ENCODE measurements at places on chromosomes 7 and 10.

DNA sequence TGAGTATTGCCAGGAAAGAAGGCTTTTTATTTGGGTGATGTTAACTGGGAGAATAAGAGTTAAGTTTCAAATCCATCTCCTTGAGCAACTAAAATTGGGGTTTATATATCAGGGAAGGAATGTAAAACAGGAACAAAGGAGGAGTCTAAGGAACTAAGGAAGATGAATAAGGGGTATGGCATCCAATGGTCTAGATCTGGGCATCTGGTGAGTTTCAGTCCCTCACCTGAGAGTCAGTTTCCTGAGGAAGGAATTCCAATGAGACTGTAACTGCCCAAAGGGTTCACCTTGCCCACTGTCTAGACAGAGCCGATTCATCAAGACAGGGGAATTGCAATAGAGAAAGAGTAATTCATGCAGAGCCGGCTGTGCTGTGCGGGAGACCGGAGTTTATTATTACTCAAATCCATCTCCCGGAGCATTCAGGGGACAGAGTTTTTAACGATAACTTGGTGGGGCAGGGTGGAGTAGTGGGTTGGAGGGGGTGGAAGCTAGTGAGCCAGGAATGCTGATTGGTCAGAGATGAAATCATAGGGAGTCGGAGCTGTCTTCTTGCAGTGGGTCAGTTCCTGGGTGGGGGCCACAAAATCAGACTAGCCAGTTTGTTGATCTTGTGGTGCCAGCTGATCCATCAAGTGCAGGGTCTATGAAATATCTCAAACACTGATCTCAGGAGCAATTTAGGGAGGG lies 188.3 kb upstream of the STK17A start:
- no peak for DNase-seq

DNA sequence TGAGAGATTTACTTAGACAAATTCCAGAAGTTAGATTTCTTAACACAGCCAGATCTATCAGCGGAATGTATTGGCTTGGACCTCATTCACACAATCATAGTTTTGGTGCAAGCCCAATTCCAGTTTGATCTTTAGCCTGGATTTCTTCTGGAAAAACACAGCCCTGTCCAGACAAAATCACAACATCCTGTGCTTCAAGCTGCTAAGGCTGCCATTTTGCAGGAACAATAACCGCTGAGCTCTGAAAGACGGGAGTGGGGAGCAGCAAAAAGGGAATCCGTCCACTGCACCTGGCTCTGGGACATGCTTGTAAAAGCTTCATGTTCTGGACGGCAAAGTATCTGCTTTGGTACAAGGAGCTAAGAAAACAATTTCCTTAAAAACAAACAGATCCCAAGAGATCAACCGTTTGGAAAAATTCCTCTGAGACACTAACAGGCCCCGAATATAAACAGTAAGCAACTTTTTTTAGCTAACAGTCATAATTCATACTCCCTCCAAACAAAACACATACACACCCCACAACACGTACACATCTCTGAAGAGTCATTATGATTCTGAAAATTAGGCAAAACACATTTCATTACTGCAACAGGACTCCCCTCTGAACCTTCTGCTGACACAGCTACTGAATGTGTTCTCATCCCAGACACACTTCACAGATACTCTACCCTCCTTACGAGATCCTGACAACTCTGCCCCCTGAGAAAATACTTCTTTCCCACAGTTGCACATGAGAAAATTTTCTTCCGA lies 32.4 kb downstream of the ITIH5 start:
- no peak for DNase-seq

DNA sequence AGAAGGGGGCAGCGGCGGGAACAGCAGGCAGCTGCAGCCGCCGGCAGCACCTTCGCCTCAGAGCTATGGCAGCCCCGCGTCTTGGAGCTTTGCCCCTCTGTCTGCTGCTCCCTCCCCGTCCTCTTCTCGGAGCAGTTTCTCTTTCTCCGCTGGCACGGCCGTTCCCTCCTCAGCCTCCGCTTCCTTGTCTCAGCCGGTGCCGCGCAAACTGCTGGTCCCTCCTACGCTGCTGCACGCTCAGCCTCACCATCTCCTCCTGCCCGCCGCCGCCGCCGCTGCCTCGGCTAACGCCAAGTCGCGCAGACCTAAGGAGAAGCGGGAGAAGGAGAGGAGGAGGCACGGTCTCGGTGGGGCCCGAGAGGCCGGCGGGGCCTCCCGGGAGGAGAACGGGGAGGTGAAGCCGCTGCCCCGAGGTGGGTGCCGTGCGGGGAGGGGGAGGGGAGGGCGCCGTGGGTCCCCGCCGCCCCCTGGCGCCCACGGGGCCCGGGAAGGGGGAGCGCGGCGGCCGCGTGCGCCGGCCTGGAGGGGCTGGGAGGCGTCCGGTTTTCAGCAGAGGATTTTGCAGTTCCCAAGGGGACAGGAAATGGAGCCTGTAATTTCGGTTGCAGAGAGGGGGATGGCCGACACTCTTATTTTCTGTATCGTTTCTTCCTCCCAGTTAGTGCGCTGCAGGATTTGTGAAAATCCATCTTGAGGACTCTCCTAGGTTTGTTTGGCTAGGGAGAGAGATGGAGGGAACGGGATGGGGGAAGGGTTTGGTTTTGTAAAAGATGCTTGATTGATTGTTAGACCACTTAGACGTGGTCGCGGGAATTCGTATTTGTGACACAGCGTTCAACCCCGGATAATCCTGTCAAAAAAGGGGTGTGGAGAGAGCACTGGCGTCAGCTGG lies 630 bp downstream of the RSBN1L start:
- peak; percentile 74 for DNase-seq

DNA sequence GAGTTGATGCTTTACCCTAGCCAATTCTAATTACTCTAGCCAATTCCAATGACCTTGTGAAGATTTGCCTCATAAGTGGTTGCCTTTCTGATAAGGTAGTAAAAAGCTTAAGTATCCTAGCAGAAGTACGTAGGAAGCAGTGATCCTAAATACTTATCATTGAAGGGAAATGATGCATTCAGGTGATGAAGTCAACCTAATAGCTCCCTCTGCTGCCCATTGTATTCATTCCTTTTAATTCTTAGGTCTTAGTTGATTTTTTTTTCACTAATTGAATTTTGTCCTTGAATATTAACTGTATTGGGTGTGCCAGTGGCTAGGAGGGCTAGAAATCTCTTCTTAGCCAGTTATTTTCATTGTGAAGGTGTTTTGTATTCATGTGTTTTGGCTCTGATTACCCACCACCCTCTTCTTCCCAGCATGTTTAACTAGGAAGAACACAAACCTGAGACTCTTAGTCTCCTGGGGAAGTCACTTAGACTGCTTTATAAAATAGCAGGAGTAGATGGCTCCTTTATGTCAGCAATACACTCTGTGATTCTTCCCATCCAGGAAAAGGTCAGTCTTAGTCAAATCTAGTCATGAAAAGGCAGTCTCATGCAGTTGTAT lies 46.3 kb downstream of the PLEKHA8 start:
- DNase-seq = no peak

DNA sequence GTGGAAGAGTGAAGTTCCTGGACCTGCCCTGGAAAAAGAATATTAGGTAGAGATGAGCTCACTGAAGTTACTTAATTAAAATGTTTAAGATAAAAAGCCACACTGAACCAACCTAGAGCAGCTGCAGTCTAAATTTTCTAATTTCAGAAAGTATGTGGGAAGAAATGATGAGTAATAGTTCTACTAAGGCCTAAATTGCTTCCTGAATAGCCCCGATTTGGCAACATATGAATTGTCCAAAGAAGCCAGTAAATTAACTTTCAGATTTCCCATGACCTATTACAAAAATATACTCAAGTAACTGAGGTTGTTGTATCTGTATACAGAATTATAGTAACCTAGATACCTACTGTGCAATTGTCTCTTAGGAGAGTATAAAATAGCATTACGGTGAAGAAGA lies 312.6 kb downstream of the IPMK start:
- DNase-seq = no peak

- no peak for DNase-seq
These were observed 238.5 kb downstream of the ZMYND11 start for GRCh38 chr10:373526-374309.

GRCh38 chr10:1115607-1115955 lies 59.4 kb downstream of the WDR37 start:
- DNase-seq = no peak

DNA sequence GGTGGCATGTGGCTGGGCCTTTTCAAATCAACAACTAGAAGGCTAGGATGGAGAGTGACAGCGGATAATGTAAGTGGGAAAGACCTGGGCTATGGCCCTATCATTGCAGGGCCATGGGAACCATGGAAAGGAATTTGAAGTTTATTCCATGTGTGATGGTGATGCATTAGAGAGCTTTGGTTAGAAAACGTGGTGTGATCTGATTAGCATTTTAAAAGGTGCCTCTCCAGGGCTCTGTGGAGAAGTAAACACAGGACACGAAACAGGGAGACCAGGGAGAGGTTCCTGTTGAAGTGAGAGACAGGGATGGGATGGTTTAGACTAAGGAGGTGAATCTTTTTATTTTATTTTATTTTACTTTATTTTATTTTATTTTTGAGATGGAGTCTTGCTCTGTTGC lies 749.5 kb downstream of the GATA3 start:
- no peak for DNase-seq

DNA sequence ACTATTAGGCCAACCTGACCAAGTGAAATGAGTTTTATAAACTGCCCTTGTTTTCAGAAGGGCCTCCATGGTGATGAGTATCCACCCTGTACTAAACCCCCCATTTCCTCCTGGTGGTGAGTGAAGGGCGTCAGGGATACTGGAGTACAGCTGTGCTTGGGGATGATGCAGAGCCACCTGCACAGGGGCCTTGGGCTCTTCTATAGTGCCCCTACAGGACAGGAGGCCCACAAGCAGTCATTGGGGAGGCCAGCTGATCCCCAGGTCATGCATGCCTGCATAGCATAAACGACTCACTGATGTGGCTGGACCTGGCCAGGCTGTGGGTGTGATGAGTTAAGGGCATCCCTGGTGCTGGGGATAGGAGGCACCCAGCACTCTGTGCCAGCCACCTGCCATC lies 114.1 kb upstream of the CELF2 start:
- no peak for DNase-seq

GRCh38 chr10:110638319-110638718 lies 5.8 kb upstream of the RBM20 start:
- no peak for DNase-seq

DNA sequence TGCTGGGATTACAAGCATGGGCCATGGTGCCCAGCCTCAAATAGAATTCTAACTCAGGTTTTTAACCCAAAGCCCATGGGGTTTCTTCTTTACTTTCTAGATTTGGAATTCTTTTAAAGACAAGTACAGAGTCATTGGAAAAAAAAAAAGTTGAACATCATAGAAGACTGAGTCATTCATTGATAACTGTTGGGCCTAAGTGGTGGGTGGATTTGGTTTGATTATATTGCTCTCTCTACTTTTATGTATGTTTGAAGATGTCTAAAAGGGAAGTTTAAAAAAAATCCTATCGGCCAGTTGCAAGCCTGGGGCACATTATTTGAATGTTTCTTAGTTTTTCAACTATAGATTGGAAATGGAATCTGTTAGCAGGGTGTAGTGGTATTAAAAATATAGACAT lies 49.7 kb downstream of the INPP5F start:
- no peak for DNase-seq

- DNase-seq = no peak
These were observed 674.5 kb upstream of the GALNT17 start for GRCh38 chr7:70457482-70457881.

DNA sequence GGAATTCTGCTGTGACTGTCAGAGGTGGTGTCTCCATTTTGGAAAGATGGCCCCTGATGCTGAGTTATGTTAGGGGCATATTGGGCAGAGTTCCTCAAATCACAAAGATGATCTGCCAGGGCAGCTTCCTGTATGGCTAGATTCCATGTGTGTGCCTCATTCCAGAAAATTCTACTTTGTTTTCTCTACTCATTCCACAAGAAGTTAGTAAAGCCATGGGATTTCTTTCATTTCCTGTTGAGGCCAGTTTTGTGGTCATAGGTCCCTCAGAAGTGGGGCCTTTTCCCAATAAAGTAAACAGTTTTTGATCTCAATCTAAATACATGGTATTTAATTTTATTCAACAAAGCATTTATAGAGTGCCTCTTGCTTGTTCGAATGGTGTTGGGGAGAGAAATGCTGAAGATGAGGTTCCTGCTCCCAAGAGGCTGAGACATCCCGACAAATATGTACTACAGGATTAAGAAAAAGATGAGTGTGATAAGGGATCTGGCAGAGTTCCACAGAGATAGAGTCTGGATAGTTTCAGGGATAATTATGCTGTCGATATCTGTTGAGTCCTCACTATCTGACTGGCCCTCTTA lies 33.0 kb downstream of the MINDY4 start:
- DNase-seq = no peak

DNA sequence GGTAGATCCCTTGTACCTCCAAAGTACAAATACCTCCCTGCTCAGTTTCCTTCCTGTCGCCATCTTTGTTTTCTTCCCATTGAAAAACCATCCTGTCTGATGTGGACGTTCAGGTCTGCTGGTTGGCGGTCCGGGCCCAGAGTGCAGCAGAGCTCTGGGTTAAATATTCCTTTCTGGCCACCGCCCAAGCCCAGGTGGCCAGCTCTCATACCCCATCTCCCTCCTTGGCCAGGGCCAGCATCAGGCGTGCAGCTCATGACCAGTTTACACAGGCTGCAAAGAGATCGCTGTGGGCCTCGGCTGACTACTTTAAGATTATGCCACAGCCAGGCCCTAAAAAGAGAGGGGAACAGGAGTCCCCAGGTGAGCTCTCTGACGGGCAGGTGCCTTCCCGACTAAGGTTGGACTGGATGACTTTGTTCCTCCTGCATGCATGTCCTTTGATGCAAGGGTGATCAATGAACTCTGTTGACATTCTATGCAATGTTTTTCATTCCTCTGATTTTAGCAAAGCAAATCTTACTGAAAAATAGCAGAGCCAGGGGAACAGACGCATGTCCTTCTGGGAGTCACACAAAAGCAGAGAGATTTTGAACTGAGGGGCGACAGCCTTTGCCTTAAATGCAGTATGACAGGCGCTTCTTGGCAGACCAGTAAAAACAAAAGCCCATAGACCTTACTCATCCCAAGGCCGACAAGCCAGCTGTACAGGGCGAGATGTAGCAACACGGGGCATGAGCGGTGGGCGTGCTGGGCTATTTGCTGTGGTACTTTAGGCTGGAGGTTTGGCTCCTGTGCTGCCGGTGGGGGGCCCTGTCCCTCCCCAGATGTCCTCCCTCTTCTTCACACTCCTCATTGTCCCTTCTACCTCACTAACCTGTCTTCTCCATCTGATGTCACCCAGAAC lies 33.3 kb upstream of the SH2B2 start:
- no peak for DNase-seq

DNA sequence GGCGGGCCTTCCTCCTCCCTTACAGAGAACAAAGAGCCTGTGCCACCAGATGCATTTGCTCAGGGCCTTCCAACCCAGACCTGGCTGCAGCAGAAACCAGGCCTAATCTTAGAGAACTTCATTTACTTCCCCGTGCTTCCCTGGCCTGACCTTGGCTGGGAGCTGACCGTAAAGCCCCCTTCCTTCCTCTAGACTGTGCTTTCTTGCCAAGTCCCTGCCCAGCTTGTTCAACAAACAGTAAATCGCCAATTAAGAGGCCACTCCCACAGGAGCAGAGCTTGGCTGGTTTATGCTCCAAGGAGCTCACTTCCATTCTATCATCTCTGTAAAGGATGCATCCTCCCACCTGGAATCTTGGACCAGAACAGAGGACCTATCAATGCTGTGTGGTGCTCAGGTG lies 110.9 kb downstream of the COL13A1 start:
- DNase-seq = no peak
